ENCODE measurements at places on chromosomes 3 and 15.

DNA sequence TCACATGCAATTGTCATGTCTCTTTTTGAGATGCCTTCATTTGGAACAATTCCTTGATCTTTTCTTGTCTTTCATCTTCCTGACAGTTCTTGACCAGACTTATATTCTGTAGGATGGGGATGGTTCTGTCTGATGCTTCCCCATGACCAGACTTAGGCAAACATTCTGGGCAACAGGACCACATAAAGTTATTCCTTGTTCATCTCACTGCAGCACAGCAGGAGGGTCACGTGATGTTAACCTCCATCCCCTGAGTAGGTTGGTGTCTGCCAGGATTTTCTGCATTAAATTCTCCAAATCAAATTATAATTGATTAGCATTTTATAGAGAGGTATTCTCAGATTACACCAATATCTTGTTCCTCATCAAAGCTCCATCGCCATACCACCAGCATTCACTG, 7.8 kb downstream of the DLEC1 start:
- no peak for DNase-seq

DNA sequence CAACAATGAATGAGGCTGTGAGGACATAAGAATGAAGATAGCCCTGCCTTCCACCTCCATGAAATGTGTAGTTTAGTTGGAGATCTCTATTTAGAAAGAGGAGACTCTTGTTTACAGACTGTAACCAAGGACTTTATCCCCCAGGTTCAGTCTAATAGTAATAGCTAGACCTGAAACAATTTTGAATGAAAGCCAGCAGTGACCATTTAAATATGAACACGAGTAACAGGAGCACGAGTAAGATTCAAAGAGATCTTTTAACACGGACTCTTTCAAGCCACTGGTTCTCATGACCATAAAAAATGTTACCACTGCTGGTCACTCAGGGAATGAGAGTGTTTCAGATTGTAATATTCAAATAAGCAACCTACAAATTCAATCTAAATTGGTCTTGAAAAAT, 123.1 kb downstream of the FMN1 start:
- no peak for DNase-seq

- no peak for DNase-seq
These were observed 199.7 kb downstream of the ARRDC4 start for GRCh38 chr15:98160236-98160635.

GRCh38 chr3:197718891-197719290, 17.8 kb downstream of the RUBCN start:
- no peak for DNase-seq

GRCh38 chr15:80887148-80887547, 102.5 kb downstream of the MESD start:
- no peak for DNase-seq

- DNase-seq = no peak
These were observed 63.9 kb downstream of the CERS3 start for GRCh38 chr15:100464888-100465287.

DNA sequence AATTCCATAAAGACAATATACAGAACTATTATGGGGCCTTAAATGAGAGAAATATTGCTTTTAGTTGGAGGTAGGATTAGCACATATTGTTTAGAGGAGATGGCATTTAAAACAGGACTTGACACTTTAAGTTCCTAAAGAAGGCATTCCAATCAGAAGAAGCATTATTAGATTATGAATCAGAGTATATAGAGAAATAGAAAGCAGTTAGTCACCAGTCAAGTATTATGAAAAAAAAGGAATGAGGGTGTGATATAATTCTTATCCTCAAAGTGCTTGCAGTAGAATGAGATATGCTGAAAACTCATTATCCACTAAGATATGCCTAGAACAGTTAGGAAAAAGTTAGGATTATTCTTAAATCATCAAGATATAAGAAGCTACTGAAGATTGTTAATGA, 456.2 kb downstream of the ZNF385D start:
- DNase-seq = no peak

GRCh38 chr3:124636863-124637296, 93.4 kb upstream of the UMPS start:
- DNase-seq = no peak

DNA sequence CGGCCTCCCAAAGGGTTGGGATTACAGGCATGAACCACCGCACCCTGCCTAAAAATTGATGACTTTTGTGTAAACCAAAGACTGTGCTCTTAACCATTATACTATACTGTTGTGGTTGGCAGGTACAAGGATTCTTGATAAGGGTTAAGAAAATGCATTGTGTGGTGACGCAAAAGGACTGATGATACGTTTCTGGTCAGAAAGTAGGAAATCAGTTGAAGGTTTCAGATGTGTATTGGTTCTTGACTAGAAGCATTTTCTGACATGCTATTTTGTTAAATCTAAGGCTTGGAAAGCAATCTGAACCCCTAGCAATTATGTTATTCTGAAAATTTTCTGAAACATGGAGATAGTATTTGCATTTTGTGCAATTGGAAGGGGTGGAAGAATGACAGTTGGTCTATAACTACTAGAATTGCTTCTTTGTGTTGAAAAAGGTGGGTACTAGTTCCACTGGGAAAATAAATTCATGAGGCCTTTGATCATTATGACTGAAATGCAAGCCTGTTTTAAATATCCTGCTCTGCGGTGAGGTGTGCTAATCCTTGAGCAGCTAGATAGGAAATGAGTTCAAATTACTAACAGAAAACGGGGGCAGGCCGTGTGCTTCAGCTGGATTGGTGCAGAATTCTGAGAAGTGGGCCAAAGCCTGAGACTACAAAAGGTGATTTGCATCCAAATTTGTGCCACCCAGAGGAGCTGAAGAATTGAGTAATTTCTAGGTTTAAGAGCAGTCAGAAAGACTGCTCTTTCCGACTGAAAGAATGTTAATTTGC, 66.0 kb upstream of the LRRFIP2 start:
- no peak for DNase-seq

GRCh38 chr3:190384309-190384756, 3.6 kb upstream of the CLDN16 start:
- DNase-seq = no peak

DNA sequence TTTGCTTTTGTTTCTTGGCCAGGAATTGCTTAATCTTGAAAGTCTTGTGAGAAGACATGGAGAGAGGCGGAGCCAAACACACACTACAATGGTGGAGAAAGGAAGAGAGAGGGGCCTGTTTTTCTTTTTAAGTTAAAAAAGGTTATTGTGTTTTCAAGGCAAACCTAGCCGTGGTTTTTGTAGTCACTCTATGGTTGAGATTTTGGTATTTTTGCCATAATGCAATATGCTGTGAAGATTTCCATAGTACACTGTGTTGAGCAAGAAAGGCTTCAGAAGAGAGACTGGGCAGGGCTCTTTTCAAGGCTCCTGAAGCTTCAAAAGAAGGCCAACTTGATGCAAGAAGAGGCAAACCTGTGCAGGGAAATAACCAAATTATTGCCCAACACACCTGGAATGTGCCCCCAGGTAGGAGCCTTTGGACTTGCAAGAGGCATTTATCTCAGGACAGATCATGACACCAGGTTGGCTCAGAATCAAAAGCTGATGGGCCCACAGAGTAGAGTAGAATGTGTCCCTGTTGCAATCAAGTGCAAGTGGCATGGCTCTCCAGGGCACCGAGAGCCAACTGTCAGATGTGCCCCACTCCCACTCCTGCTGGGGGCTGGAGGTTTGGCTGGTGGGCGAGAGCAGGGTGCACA, 22.1 kb downstream of the AMOTL2 start:
- no peak for DNase-seq

DNA sequence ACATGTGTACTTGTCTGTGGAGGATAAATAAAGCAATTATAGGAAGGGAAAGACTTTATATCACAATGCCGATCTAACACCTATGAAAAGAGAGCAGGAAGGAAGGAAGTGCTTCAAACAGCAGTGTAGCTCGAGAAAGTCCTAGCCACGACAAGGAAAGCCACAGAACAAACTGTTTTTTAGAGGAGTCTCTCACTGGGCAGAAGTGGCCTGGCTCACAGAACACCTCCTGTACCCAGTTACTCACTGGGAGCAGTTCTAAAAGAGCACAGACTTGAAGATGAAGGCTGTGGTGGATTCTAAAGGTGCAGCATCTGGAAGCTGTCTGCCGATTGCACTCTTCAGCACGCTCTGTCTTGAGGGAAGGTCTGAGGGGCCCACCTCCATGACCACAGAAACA, 248.8 kb upstream of the ATP11B start:
- no peak for DNase-seq

DNA sequence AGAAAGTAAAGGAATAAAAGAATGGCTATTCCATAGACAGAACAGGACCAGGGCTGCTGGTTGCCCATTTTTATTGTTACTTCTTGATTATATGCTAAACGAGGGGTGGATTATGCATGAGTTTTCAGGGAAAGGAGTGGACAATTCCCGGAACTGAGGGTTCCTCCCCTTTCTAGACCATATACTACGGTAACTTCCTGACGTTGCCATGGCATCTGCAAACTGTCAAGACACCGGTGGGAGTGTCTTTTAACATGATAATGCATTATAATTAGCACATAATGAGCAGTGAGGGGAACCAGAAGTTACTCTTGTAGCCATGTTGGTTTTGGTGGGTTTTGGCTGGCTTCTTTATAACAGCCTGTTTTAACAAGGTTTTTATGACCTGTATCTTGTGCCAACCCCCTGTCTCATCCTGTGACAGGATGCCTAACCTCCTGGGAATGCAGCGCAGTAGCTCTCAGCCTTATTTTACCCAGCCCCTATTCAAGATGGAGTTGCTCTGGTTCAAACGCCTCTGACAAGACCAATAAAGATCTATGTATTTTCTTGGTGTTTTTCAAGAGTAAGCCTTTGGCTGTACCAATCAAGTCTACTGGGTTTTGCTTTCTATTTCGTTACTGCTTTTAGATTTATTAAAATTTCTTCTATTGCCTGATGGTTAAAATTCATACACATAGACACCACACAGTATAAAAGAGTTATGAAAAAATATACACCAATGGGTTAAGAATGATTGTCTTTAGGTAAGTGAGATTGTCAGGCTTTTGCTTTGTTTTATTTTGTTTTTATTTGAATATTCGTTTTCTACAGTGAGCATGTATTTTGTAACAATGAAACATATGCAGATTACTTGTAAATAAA, 37.4 kb upstream of the CTDSPL start:
- DNase-seq = no peak

GRCh38 chr15:25933456-25934158, 70.5 kb upstream of the ATP10A start:
- DNase-seq = no peak

DNA sequence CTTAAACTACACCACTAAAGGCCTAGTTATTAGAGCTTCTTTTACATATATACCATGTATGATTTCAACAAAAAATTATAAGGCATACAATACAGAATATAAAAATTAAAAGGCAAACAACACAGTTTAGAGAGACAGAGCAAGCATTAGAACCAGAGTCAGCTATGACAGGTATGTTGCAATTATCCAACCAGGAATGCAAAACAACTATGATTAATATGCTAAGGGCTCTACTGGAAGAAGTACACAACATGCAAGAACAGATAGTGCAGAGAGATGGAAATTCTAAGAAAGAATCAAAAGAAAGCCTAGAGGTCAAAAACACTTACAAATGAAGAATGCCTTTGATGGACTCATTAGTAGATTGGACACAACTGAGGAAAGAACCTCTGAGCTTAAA, 39.6 kb downstream of the CCDC54 start:
- DNase-seq = no peak

DNA sequence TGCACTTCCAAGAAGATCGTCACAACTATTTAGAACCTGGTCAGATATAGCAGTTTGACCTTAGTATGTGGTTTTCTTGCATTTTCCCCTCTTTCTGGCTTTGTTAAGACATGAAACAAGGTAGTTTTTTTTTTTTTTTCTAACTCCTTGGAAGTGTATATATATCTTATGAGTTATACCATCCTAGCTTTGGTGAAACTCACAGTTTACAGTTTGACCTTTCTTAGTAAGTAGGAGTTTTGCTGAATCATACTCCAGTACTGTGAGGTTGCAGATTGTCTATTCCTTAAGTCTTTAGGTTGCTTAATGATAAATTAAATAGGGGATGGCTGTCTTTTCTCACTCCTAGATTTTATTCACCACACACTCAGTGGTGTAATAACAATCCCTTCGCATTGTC, 325.0 kb downstream of the RBMS3 start:
- no peak for DNase-seq

DNA sequence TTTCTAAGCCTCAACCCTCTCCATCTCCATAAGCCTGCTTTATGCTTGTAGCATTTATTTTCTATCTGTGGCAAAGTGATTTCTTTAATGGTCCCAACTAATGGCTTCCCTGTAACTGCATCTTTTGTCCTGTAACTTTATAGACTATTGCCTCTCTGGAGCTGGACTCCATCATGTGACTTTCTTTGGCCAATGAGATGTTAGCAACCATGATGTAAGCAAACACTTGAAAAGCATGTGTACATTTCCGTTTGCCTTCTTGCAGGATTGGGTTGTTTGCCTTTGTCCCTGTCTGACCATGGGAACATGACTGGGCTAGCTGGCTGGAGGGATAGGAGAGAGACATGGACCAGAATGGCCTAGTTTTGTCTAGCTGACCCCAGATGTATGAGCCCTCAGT, 106.0 kb upstream of the LRIG1 start:
- no peak for DNase-seq

- no peak for DNase-seq
These were observed 6.2 kb downstream of the NIPA2 start for GRCh38 chr15:22844421-22845288.

DNA sequence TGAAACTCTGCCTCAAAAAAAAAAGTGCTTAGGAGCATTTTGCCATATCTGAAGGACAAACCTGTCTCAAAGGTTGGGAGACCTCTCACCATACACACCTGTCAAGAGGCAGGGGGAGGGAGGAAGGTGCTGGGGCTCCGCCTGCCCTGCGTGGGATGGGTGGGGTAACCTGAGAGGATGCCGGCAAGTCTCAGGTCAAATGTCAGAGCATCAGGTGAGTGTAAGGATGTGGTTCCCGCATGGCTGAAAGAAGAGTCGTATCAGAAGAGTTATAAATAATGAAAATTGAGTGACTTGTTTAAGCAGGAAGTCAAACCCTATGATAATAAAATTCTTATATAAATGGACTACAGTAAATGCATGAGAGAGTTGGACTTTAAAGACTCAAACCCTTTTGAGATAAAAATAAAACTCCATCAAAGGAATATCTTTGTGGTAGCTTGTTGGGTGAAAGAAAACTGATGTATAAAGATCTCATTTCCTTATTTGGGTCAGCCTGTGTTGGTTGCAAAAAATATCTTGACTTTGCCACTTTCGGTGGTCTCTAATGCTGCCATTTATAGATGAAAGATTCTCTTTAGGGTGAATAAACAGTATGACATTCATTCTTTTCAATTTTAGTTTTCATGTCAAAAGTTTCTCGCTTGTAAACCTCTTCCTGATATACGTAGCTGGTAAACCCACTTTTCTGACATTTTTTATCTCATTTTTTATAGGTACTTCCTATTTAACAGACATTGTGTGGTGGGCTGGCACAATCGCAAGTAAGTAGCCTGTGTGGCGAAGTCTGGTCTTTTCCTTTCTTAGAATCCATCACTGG, 23.8 kb downstream of the NIPA1 start:
- DNase-seq = no peak

- no peak for DNase-seq
These were observed 144.8 kb downstream of the NSMCE3 start for GRCh38 chr15:29124581-29125381.

GRCh38 chr3:31014317-31015040, 120.0 kb upstream of the GADL1 start:
- DNase-seq = no peak

Measured in HS-27A (cell line).